ENCODE measurements at places on chromosomes 1 and 21. TPM values are rescaled to one million over a fixed set of nuclear protein-coding genes. Genes with fewer than 3 reads are reported as not detected.

- DNase-seq = no peak
Measured at GRCh38 chr1:243851257-243851756, 1.3 kb upstream of the AKT3 start.

GRCh38 chr1:184861755-184862336, 107.2 kb upstream of the EDEM3 start:
- no peak for DNase-seq

DNA sequence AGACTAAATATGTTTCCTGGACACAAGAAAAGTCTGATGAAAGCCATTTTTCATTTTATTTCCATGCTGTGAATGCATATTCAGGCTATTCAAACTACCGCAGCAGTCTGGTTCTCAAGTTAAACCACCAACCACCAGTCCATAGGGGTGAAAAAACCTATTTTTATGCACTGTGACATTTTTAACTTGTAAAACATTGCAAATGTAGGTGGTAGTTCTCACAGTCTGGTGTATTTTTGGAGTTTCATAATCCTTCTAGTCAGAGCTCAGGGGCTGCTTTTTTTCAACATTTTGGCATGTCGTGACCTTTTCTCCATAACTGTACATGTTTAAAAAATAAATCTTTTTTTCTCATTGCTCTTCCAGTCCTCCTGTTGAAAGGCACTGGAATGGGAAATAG, 907.6 kb upstream of the ADGRL2 start:
- no peak for DNase-seq

- no peak for DNase-seq
Measured at GRCh38 chr1:8706291-8706690, 111.1 kb downstream of the RERE start.

- DNase-seq = no peak
Measured at GRCh38 chr1:219928791-219929118, 398 bp upstream of the SLC30A10 start.

DNA sequence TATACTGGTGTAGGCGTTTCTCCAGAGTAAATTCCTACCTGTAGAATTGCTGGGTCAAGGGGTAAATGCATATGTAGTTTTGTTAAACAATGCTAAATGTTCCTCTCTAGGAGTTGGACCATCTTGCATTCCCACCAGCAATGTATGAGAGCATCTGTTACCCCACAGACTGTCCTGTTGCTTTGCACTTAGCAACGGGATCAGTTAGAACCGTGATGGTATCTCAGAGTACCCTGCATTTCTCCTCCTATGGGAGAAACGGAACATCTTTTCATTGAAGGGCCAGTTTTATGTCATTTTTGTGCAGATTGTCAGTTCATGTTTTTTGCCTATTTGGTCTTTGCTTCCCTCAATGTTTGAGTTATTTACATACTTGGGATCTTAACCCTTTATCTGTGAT, 18.0 kb upstream of the RIPPLY3 start:
- DNase-seq = no peak

DNA sequence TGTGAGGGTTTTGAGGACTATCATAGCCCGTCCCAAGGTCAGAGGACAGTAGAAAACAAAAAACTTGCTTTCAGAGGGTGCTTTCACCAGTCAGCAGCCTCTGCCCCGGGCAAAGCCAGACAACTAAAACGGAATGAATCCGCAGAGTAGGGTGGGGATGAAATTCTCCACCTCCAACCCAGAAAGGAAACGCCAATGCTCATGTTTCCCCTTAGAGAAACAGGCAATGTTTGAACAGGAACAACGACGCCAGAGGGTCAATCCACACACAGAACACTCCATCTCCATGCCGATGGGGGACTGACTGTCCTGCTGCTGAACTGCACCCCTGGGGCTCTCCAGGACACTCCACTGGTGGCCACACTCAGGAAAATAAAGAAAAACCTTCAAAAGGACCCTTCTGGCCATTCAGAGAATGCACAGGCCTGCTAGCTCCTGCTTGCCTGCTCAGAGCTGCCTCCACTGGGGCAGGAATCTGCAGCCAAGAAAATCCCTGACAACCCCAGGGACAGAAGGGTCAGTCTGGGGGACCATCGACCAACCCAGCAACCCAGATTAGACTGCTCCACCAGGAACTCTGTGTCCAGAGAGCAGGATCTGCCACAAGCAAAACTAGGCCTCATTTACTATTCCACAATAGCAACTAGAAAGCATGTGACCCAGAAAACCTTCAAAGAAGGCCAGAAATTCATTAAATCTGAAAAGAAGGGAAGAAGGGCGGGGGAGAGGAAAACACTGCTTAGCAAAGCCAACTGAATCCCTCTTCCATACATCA, 116.0 kb downstream of the TOMM20 start:
- no peak for DNase-seq

DNA sequence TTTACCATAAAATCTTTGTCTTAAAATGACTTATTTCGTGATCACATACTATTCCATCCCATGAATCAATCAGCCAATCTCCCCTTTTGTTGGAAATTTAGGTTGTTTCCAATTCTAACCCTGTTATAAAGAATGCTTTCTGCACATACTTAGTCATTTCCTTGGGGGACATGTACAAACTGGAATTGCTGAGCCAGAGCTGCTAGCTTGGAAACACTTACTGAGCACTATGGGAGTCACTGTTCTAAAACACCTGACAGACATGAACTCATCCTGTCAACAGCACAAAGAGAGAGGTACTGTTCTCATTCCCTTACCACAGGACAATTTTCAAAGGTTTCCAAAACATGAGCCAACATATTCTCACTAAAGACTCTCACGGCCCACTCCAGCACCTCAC, 32.1 kb downstream of the AK2 start:
- no peak for DNase-seq

DNA sequence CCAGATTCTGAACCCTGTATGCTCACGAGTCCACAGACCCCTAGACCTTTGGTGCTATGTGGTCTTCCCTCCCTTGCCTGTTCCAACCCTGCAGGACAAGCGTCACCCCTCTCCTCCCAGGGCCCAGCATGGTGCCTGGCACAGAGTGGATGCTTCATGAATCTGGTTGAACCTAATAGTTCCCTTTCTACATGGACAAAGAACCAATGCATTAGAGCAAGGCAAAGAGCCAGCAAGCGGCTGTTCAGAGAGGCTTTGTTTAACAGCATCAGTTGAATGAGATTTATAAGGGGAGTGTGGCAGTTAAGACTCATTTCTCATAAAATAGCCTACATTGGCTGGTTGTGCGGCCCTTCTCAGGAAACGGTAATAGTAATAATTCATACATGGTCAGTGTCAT, 14.9 kb downstream of the SLC26A9 start:
- no peak for DNase-seq

- no peak for DNase-seq
Measured at GRCh38 chr1:242546849-242547729, 22.6 kb upstream of the PLD5 start.

- DNase-seq = no peak
Measured at GRCh38 chr1:192402571-192402970, 85.8 kb downstream of the RGS21 start.

DNA sequence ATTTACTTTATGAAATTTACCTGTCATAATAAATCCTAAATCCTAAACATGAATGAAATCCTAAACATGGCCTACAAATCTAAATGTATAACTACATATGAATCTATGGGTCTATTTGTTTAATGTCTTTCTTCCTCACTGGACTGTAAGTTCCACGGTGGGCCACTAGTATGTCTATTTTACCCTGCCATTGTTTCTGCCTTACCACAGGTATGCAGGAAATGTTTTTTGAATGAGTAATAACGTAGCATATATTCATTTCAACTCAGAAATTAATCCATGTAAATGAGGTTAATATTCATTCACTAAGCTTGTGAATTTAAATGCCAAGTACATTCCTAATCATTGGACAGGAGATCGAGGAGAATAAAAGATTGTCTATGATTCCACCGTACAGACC, 35.3 kb downstream of the B3GALNT2 start:
- no peak for DNase-seq

LMOD1 gene
- total RNA-seq = 16.8 TPM

CELA3A gene
- not detected for total RNA-seq
